CD8-positive, alpha-beta memory T cell (primary cell): ENCODE measurements at places on chromosomes 2 and 18. TPM values are rescaled to one million over a fixed set of nuclear protein-coding genes. Genes with fewer than 3 reads are reported as not detected.

Gene CGREF1
- total RNA-seq = 3.5 TPM

Gene LRATD1
- total RNA-seq = not detected

Gene PCARE
- not detected for total RNA-seq

Gene NPPC
- not detected for total RNA-seq

Gene SIX3
- not detected for total RNA-seq

Gene ANKRD30BL
- not detected for total RNA-seq

Gene GKN1
- total RNA-seq = not detected

Gene ANKRD30B
- not detected for total RNA-seq

Gene SPEG
- total RNA-seq = 0.94 TPM

Gene ATG9A
- total RNA-seq = 52.9 TPM

Gene IMMT
- total RNA-seq = 149 TPM

Gene SAP130
- total RNA-seq = 22.9 TPM

Gene RBM44
- total RNA-seq = 0.33 TPM

Gene PAX3
- not detected for total RNA-seq

Gene PARD3B
- total RNA-seq = 0.11 TPM

Gene POU3F3
- total RNA-seq = not detected
